HEK293T (cell line): ENCODE measurements at places on chromosomes 7 and 10.

- DNase-seq, result no peak
Measured at GRCh38 chr10:90893190-90893589, 21.4 kb downstream of the RPP30 start.

- no peak for DNase-seq
Measured at GRCh38 chr7:77674878-77675277, 21.4 kb upstream of the RSBN1L start.

- no peak for DNase-seq
Measured at GRCh38 chr7:159175792-159176191, 31.1 kb upstream of the VIPR2 start.

GRCh38 chr10:11270858-11271179 lies 253.1 kb downstream of the CELF2 start:
- no peak for DNase-seq

DNA sequence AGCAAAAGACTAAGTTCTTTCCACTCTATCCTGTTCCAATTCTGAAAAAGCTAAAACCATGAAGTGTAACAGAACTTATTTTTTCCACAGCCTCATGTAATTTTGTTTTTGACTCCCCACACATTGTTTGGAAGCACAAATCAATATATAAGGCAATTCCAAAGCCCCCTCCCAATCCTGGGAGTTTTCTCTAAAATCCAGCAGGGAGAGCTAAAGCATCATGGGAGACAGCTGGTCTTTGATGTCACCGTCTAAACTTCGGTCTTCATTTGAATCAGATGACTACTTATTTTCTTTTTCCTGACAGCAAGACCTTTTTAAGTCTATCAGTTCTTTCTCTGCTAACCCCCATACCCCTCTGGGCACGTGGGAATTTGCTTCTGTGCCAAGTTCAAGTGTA lies 33.3 kb upstream of the PON1 start:
- DNase-seq, result no peak

GRCh38 chr7:140881507-140882228 lies 43.1 kb downstream of the BRAF start:
- no peak for DNase-seq

GRCh38 chr7:50834031-50834535 lies 51.4 kb upstream of the GRB10 start:
- DNase-seq, result no peak

GRCh38 chr7:5774790-5775189 lies 6.7 kb downstream of the RNF216 start:
- no peak for DNase-seq
